Motor neuron (in vitro differentiated cells): ENCODE measurements at places on chromosomes 7 and 10. TPM values are rescaled to one million over a fixed set of nuclear protein-coding genes. Genes with fewer than 3 reads are reported as not detected.

PTN gene
- 1.5 and 2.4 TPM in 2 replicates for total RNA-seq

TYW1 gene
- total RNA-seq = 11.9 and 12.3 TPM in 2 replicates

SLC13A1 gene
- 0.12 TPM in 1 of 2 replicates, not detected in the other for total RNA-seq

HMX3 gene
- not detected in 2 replicates for total RNA-seq
